IPS DF 19.7 (cell line): ENCODE measurements at places on chromosomes 16 and 17.

DNA sequence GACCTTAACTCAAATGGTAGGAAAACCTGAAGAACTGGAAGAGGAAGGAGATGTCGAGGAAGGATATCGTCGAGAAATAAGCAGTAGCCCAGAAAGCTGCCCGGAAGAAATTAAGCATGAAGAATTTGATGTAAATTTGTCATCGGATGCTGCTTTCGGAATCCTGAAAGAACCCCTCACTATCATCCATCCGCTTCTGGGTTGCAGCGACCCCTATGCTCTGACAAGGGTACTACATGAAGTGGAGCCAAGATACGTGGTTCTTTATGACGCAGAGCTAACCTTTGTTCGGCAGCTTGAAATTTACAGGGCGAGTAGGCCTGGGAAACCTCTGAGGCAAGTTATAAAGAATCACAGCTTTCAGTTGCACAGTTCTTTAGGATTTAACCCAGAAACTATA is 15.5 kb downstream of the ERCC4 start:
- DNase-seq = peak; percentile 25

DNA sequence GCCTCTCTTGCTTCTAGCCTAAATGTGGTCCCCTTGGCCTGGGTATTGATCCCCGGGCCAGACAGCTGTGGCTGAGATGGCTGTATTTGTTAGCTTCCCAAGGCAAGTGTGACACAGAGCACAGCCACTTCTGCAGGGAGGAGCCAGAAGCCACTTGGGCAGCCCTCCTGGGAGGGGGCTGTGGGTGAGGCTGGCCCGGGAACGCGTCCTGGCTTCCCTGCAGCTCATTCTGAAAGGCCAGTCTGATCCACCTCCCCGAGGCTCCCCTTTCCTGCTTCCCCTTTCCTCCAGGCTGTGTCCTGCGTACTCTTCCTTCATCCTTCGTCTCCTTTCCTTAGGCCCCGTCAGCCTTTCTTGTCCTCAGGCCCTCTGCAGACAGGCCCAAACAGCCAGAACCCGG is 8.0 kb downstream of the SERPINF2 start:
- no peak for DNase-seq

- DNase-seq = no peak
Observed at GRCh38 chr16:8863594-8864424, 5.0 kb downstream of the CARHSP1 start.

DNA sequence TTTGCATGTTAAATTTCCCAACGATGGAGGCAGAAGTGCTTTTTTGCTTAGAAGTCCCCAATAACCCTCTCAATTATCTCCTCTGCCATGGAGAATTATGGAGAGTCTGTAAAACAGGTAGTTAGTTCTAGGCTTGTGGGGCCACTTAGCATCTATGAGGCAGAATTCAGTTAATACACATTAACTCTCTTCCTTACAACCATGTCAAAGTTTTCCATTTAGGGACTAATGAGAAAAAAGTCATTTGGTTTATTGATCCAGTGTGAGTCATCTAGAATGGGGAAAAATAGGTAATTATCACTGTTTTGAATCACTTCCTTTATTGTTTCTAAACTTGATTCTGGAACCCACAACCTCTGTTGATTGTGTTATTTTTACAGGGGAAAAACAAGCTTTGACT is 229.1 kb upstream of the COX10 start:
- DNase-seq = no peak

- DNase-seq = no peak
Observed at GRCh38 chr17:41937970-41938954, 7.8 kb downstream of the ODAD4 start.

- DNase-seq = no peak
Observed at GRCh38 chr17:33927732-33928133, 327.4 kb upstream of the CCL2 start.

GRCh38 chr16:16120382-16121184 is 102.7 kb downstream of the ABCC6 start:
- no peak for DNase-seq

DNA sequence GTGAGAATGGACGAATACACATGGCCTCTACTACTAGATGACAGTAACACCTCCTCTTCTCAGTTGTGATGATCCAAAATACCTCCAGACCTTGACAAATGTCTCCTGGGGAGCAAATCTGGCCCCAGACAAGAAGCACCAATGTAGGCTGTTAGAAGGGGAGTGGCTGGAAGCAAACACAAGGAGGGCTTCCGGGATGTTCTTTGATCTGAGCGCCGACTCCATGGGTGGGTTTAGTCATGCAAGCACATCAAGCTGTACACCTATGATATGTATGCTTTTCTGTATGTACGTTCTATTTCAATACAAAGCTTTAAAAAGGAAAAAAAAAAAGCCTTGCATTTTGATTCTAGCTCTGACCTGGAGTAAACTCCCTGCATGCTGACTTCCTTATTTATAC is 61.4 kb downstream of the ARHGAP17 start:
- DNase-seq = no peak

DNA sequence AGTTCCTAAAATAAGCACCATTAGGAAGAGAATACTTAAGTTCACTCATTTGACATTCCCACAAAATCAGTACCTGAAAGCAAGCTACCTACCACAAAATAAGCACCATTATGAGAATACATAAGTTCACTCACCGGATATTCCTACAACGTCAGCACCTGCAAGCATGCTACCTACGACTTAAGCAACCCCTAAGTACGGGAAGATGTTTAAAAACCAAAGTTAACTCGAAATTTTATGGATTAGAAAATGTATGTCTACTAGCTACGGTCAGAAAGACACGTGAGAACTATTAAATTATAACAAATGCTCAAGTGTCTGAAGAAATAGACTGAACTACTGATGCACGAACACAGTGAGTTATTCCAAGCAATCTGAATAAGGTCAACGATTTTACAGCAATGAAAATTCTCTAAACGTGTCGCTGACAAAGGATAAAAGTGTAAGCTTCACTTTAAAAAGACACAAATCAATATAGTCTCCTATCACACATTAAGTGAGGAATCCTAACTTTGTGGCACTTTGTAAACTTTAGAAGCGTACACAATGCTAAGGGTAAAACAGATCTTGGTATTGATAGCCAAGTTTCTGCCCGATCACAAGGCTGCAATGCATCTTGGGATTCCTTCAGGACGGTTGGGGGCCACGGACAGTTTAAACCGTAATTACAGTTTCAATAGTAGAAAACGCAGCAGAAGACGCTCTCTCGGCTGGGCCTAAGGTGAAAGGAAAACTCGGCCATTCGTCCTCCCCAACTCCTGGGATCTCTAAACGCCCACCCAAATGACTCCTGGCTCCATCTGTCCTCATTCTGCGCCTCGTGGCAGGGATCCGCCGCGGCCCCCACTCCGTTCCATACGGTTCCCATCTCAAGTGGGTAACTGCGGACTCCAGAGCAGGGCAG is 1.3 kb downstream of the GSPT1 start:
- DNase-seq = no peak
